ENCODE measurements at places on chromosomes 1 and 21.

DNA sequence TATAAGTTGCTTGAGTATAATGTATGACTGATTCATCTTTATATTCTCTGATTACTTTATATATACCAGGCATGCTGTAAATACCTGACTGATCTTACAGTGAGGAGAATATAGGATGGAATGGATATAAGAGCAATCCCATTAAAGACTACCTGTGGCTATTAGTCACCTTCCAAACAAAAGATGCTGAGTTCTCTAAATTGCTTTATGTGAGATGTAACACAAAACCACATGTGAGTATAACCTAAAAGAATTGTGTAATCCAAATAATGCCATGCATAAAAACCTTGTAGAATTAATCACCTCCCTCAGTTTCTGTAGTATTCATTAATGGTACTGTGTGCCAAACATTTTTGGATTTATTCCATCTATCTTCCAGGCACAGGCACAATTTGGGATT, 134.6 kb upstream of the LRRC7 start:
- DNase-seq: no peak

DNA sequence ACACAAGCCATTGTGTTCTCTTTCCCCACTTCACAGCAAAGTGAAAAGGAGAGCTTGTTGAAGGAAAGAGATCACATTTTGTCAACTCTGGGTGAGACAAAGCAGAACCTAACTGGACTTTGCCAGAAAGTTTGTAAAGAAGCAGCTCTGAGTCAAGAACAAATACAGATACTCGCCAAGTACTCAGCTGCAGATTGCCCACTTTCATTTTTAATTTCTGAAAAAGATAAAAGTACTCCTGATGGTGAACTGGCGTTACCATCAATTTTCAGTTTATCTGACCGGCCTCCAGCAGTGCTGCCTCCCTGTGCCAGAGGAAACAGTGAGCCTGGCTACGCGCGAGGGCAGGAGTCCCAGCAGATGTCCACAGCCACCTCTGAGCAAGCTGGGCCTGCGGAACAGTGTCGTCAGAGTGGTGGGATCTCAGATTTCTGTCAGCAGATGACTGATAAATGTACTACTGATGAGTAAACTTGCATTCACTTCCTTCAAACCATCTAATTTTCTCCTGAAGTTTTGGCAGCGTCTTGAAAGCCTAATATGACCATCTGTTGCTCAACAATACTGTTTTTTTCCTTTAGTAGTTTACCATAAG, 43.7 kb downstream of the BACH1 start:
- no peak for DNase-seq

DNA sequence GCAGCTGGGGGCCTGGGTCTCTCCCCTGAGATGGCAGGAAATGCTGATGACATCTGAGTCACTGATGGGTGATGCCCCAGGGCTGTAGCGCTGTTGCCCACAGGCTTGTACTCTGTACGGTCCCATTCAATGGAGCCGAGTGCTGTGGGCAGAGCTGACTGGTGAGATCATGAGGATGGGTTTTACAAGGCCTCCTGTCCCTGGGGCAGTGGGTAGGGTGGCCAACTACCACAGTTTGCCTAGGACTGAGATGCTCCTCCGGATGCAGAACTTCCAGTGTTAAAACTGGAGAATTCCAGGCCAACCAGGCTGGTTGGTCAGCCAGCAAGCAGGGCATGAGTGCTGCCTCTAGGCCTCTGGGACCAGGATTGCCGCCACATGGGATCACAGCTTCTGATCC, 9.2 kb downstream of the PHLDA3 start:
- no peak for DNase-seq

DNA sequence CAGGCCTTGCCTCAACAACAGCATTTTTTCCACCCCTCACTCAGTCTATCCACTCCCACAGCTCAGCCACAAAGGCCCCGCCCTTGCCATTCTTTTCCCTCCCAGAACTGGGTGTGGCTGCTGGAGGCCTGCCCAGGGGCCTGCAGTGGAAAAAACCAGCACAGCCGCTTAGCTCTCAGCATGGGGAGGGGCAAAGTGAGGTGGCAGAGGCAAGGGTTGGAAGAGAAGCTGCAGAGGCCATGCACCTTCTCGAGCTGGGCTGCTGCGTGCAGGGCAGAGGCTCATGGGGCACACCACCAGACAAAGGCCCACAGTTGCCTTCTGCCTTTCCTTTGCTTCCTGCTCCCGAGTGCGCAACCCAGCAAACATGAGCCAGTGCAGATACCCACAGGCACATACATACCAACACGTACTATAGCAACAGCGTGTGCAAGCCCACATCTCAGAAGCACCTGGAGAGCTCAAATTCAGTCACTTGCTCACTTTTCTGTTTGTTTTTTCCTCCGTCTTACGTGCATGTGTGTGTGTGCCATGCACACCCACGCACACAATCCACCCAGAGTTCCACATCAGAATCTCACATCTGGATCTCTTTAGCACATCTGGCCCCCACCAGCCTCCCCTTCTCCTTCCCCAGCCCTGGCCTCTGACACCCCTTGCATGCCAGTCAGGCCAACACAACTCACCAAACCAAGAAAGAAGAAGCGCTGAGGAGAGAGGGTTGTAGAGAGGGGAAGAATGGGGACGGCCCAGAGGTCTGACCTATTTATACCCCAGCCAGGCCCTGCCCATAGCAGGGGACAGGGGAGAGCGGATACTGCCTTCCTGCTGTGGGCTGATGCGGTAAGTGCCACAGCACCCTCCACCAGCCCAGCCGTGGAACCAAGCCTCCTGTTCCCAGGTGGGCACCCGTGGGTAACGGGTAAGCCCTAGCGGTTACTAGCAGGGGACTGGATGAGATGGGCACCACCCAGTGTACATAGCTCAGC, at the start of gene S100A4:
Gene S100A4, minus strand, starts transcription at position 740 of the 989 bp plus-strand sequence. CDS start 1,012 bp downstream, outside the sequence.
- DNase-seq: peak; percentile 53

DNA sequence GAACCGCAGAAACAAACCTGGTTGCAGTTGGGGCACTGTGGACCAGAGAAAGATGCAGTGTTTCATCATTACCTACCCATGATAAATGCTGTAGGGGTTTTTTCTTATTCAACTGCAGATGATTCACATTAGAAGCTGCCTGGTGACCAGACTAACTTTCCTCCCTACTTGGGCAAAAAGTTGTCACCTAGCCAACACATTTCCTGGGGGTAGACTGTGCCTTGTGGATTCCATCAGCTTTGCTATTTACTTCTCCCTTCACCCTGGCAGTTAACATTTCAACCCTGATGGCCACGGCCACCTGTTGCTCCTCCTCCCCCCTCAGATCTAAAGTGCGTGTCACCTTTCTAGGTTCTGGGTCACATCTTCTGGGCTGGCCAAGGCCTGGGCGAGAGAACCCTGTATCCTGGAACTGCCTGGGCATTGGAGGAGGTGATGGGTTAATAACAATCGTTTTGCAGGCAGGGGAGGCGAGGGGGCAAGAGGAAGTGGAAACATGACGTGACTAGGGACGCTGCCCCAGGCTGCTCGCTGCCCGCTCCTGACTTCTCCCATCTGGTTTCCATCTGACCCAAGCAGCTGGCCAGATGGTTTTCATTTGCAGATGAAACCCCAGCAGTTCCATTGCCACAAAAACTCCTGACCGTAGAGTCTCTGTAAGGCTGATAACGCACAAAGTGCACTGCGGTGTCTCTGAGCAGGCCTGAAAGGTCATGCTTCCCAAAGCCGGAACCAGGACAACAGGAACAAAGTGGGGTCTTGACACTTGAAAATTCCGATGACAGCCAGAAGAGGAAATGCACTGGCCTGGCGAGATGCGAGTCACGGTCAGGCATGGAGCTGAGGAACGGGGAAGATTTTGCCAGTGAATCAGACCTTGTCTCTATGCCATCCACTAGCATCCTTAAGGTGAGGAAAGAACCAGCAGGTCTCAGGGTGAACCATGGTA, 36.6 kb downstream of the CAPZB start:
- DNase-seq: peak; percentile 40

DNA sequence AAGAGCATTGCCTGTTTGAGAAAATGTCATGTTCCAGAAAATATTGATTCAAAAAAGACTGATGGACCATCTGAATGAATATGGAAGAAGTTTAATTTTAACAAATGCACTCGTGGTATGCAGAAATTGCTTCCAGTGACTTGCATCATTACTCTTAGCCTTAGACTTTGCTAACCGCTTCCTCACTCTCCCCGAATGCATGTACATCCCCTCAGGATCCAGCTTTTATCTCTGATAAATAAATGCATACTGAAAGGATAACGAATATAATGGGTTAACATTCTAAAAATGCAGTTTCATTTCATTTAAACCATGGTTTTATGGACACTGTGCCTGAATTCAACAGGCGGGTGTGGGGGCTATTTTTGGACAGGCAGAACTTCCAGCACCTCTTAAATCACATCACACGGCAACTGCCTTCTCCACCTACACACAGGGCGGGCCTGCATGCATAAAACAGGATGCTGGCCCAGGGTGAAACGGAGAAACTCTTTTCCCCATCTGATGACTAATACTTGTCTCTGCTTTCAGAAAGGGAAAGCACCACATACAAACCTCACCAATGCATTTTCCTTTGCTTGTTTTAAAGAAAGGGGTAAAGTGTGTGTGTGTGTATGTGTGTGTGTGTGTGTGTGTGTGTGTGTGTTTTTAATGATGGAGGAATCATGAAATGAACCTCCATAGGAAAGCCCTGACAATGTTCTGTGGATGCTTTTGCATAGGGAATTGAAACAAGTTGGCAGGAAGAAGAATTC, 48.7 kb downstream of the SPAG17 start:
- DNase-seq: no peak

- no peak for DNase-seq
Observed at GRCh38 chr1:115175596-115175995, 86.3 kb upstream of the TSPAN2 start.

- no peak for DNase-seq
Observed at GRCh38 chr1:9822490-9822889, 1.3 kb downstream of the CLSTN1 start.

DNA sequence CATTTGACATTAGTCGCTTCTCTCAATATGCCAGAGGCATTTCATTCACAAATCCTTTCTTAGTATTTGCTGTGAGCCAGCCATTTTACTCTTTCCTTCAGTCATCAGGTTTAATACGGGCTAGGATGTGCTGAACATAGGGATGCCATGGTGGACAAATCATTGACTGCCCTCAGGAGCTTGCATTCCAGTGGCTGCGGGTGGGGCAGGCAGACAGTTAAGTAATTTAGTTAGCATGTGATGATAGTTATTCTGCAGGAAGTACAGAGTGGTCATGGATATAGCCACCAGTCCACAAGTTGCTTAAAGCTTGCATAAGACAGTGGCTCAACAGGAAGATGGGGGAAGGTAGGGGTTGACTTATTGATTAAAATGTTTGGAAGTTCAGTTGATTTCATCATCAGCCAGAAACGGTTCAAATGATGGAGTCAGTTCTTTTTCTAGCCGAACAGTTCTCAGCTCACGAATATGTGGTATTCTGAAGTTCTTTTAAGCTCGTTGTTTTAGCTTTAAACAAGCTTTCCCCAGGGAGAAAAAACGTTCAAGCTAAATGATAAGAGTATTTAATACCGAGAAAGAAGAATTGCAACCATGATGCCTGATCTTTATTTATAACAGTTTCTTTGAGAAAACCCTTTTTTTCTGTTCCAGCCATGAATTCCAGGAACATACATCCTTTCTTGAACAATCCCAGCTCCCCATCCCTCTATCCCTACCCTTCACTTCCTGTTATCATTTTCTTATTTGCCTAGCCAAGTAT, 1.4 kb downstream of the SLC22A15 start:
- peak; percentile 51 for DNase-seq

DNA sequence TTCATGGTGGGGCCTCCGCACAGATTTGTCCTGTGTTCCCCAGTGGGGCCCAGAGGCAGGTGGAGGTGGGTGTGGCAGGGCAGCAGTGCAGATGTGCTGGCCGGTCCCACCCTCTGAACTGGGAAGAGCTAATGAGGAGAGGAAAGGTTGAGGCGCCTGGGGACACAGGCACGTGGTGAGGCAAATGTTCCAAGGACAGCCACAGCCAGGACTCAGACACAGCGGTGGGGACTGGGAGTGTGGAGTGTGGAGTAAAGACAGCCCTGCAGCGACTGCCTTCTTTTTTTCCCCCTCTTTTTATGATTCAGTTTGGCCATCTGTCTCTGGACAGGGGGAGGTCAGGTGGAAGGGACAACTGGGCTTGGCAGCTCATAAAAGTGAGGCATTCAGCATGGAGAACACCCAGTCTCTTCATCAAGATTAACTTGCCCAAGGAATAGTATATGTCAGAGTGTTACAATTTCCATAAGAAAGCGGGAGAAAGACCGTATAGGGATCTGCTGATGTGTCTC, 104.2 kb upstream of the GCLM start:
- DNase-seq: no peak

GRCh38 chr1:25150985-25151495, 81.3 kb downstream of the SYF2 start:
- DNase-seq: no peak

DNA sequence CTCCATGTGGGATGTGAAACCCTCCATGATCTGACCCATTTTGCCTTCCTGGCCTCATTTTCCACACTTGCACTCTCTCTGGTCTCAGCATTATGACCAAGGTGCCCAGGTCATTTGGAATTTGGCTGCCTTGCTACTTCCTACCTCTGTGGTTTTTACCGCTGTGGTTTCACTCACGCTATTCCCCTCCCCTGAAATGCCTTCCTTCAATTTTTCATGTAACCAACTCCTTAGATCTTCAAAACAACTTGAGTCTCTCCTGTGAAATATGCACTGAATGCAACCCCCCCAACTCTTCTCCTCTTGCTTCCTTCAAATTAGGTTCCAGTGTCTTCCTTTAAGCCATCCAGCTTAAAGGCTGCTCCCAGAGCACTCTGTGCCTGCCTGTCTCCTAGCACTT, 50.1 kb downstream of the PHC2 start:
- no peak for DNase-seq

DNA sequence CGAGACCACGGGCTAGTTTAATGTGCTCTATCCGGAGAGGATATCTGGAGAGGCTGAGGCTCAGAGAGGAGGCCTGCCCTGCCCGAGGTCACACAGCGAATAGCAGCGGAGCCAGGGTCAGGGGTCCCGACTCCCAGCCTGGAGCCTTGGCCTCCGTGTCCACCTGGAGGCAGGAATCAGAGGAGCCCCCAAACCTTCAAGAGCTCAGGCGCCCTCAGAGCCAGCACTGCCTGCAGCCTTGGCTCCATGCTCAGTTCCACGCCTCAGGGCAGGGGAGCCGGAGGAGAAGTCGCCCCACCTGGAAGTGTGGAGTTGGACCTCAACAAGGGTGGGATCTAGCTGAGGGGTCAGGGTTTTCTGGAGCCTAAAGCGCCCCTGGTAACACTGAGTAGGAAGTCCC, 2.0 kb upstream of the ASCL5 start:
- DNase-seq: no peak

GRCh38 chr1:175824079-175824478, 80.7 kb upstream of the TNR start:
- DNase-seq: no peak

- DNase-seq: no peak
Observed at GRCh38 chr1:86868477-86868876, 45.4 kb downstream of the SELENOF start.

GRCh38 chr1:147794570-147794969, 34.2 kb upstream of the GJA5 start:
- no peak for DNase-seq

GRCh38 chr1:89755591-89755990, 65.2 kb upstream of the LRRC8D start:
- no peak for DNase-seq

Data from putamen (tissue), 1 donor.